ENCODE measurements at places on chromosomes 12 and 14.

- DNase-seq, result peak; percentile 73
Observed at GRCh38 chr12:94149119-94149780, 873 bp downstream of the PLXNC1 start.

DNA sequence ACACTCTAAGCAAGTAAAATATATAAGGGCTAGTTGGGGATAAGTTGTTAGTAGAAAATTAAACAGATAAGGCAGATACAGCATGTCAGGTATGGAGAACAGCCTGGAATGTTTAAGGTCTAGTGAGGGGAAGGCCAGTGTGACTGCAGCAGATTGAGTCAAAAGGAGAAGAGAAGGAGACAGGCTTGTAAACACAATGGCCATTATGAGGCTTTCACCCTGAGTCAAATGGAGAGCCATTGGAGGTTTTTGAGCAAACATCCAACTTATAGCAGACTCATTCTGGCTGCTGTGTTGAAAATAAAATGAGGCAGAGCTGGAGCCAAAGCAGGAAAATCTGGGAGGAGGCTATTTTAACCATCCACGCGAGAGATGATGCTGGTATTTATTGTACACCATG is 142.0 kb downstream of the DUSP6 start:
- no peak for DNase-seq

DNA sequence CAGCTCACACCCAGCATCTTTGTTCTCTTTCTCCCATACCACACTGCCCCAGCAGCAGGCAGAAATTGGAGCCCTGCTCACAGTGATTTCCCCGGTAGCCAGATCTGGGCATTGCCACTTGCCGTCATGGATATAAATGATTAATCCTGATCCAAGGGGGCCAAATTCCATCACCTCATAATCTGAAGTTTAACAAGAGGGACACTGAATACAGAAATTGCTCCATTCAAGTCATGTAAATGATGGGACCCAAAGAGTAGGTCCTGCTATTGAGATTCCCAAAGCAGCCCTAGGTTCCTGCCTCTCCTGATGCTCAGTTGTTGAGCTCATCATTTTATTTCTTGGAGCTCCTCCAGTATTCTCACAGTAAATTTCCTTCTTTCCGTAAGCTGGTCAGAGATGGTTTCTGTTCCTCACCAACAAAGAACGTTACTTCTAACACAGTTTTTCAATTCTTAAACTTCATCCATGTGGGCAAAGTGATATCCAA is 11.7 kb downstream of the ITPR2 start:
- peak; percentile 23 for DNase-seq

DNA sequence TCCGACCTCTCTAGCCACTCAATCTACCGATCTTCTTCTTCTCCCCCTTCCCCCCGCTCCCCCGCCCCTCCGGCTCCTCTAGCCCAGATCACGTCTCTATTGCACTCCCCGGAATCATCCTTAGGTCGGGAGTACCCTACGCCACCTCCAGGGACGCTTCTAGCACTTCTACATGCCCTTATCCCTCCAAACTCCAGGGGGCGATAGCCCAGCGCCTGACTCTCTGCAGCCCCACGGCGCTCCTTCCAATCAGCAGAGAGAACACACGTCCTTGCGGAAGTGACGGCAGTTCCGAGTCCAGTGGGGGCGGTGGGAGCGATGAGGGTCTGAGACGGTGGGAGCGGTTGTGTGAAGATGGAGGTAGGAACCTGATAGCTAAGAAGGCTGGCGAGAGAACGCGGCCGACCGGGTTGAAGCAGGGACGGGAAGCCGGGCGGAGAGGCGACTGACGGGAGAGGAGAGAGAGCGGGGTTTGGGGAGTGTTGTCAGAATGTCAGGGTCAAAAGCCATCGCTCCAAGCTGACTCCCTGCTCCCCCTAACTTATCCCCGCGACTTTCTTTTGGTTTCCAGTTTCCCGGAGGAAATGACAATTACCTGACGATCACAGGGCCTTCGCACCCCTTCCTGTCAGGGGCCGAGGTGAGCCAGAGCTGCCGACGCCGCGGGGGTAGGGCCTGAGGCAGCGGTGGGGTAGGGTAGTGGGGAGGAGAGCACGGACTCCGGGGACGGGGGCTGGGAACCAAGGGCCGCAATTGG is at the start of the genes RAB2B and TOX4:
Gene RAB2B (minus strand): TSS at position 35 of the 757 bp plus-strand sequence. CDS start 87 bp downstream, outside the sequence.
Gene TOX4 (plus strand): TSS at position 271 of the 757 bp plus-strand sequence. CDS start 84 bp downstream, at position 355.
- peak; percentile 94 for DNase-seq

DNA sequence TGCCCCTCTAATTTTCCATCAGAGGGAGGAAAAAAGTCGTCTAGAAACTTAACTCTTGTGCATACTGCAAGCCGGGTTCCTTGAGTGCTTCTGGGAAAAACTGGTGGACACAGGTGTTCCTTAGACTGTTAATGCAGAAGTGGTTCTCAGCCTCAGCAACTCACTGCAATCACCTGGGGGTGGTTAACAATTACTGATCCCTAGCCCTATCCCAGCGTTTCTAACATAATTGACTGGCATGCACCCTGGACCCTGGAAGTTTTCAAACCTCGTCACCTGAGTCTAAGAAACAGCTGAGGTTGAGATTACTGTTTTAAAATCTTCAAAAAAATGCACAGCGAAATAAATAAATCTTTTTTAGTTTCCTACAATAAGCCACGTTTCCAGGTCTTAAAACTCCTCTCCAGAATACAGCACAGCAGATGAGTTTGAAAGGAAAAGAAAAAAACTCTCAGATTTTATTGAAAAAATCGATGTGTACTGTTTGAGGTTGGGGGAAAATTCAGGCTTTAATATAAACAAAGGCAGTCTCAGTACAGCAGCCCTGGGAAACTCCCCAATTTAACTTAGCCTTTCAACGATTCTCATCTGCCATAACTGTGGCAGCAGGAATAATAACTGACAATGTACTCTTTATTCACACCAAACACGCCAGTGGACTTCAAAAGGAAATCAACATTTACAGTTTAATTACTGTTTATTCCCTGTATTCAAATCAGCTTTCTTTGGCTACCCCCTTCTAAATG is 45.4 kb downstream of the PHLDA1 start:
- no peak for DNase-seq

DNA sequence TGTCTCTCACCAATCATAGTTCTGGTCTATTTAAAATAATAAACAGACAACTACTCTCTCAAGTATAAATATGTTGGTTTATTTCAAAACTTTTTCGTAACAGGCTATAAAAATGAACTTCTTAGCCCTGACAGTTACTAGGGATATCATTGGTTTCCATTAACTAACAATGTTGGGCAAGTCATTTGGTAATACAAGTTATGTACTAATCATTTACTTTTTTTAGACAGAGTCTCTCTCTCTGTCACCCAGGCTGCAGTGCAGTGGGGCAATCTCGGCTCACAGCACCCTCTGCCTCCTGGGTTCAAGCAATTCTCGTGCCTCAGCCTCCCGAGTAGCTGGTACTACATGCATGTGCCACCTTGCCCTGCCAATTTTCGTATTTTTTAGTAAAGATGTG is 14.6 kb upstream of the KANSL2 start:
- no peak for DNase-seq

GRCh38 chr12:48985901-48986300 is 7.8 kb downstream of the WNT1 start:
- DNase-seq, result no peak

GRCh38 chr12:123165537-123165936 is 14.6 kb upstream of the PITPNM2 start:
- DNase-seq, result no peak

DNA sequence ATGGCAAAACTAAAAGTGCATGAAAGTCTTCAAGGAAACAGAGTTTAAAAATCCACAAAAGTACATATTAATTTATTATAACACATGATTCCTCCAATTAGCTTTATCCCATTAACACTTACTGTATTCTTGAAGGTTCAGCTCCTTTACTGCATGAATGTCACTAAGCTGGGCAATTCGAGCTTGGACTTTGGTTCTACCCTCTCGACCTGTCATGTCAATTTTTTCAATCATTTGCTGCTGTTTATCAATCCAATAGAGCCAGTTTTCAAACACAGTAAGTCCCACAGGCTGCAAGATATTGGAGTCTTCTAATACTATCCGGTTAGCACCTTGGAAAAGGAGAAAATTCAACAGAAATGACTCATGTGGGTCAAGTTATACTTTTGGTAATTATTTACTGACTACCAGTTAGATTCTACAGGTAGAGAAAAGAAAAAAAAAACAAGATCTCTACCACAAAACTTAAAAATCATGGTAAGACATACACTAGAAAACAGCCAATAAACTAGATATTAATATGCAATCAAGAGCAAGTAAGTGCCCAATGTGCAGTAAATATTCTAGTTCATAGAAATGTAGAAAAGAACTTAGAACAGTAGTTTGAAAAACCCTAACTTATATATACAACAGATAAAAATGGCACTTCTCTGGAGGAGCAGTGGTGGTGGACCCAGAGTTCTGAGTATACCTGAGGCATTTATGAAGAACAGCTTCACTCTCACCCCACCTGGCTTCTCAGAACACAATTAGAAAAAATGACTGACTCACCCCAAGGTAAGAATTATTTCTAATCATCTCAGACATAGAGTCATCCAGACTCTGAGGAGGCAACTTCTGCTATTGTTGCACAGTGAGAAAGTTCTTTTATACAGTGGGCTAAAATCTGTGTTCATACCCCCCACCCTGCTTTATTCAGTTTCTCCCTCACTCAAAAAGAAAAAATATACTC is 67.7 kb downstream of the BCL2L14 start:
- no peak for DNase-seq

- peak; percentile 29 for DNase-seq
Observed at GRCh38 chr12:101670007-101670671, 27.3 kb upstream of the CHPT1 start.

DNA sequence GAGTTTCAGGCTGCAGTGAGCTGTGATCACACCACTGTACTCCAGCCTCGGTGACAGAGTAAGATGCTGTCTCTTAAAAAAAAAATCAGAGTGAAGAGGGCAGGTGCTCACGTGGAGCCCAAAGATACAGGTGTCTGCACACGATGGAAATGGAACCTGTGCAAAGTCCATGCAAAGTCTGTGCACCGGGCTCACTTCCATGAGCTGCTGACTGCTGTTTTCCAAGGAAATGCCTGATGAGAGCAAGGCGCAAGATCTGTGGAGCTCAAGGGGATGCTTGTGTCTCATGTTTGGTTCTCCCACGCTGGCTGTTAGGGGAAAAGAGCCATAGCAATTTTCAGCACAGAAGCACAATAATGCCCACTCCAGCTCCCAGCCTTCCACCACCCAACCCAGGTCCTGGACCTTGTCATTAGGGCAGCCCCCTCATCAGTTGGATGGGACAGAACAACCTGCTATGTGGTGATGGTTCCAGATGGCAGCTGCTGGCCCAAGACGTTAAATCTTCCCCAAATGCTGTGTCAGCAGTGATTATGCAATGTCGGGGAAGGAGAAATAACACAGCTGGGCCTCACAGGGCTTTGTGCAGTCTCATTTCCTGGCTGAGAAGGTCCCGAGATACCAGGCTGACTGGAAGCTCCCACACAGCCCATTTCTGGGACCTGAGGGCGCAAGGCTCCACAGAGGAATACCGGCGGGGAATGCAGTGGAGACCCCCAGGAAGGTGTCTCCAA is 27.9 kb upstream of the DICER1 start:
- DNase-seq, result peak; percentile 66

DNA sequence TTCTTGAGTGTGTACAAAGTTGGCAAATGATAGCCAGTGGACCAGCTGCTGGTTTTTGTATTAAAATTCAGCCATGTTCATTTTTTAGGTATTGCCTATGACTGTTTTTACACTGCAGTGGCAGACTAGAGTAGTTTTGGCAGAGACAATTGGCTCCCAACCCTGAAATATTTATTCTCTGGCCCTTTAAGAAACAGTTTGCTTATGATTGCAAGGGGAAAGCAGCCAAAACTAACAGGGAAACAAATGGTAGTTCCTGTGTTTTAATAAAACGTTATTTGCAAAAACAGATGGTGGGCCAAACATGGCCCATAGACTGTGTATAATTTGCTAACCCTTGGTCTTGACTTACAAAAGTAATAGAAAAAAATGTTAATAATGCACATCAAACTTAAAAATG is 110.2 kb downstream of the ALX1 start:
- no peak for DNase-seq

DNA sequence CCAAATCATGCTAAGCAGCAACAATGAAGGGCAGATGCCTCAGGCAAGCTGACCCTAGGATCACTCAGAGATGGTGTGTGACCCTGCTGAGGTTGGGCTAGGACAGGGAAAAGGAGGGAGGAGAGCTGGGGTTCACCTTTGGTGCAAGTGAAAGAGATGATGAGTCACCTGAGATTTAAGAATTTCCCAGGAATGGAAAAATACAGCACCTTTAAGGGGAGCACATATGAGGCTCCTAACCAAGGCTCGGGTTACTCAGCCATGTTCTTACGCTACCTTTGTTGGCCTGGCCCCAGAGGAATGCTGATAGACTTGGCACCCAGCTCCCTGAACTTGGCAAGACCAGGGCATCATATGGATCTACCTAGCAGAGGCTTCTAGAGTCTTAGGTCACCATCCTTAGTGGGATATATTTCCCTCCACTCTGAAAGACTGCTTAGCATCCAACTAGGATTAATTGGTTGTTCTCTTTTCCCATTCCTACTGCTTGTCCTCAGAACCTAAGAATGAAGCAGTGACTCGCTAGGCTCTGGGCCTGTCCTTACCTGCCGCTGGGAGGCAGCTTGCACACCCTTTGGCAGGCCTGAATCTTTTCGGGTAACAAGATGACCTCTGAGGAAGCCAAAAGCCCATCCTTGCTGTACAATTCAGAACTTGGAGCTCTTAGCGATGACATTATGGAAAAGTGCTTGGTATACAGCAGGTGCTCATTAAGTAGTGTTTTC is 4.0 kb upstream of the NAA25 start:
- no peak for DNase-seq

Measured in RPMI8226 (cell line).